HS-27A (cell line): ENCODE measurements at places on chromosomes 5 and 9.

DNA sequence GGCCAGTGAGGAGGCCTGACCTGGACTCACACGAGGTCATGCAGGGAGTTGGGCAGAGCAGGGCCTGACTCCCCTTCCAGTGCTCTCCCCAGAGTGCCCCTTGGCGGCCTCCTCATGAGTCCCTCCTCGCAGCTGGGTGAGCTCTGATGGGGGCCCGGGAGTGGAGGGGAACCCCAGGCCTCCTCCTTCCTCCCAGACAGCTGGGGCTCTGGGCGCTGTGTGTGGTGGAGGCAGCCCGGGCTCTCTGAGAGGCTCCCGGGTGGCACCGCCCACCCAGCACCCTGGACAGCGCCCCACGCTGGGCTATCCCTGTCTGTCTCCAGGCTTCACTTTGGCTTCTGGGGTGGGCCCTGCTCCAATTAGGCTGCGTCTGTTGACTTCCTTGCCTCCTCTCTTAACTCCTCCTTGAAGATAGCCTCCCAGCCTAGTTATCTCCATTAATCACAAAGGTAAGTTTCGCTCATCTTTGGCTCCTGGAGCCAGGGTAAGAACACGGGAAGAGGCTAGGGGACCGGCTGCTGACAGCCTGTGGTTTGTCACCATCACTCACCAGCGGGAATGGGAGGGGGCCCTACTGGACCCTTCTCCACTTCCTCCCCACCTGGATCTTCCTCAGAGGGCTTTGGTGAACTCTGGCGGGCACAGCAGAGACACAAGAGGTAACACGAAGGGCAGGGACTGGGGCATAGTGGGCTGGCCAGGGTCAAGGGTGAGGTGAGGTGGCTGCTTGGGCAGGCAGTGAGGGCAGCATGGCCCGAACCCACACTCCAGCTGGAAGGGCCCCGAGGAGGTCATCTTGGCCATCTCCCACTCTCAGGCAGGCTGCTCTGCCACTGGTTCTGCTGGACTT is 13.1 kb downstream of the PSD2 start:
- no peak for DNase-seq

GRCh38 chr5:131496400-131496713 is 138.7 kb downstream of the RAPGEF6 start:
- DNase-seq, result no peak

GRCh38 chr9:110141227-110141793 is 66.6 kb downstream of the C9orf152 start:
- DNase-seq, result peak; percentile 88

DNA sequence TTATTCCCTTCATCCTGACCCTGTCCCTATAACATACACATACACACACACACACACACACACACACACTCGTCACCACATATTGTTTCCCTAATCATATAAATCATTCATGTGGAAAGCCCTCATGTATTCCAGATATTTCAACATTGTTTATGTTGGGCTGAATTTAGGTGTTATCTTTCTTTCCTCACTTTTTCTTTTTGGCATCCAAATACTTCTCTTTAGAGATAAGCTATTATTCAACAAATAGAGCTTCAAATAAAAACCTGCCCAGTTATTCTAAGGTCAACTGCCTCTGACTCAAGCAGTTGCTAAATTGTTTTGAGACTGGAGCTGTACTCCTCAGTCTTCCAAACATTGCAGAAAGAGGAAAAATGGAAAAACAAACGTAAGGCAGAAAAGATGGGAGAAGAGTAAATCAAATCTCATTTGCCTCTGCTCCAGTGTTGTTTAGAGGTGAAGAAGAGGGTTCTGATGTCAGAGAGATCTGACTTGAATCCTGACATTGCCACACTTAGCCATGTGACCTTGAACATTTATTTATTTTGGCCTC is 215.7 kb downstream of the GAS1 start:
- DNase-seq, result no peak

GRCh38 chr9:99274495-99274894 is 52.4 kb downstream of the SEC61B start:
- DNase-seq, result no peak

DNA sequence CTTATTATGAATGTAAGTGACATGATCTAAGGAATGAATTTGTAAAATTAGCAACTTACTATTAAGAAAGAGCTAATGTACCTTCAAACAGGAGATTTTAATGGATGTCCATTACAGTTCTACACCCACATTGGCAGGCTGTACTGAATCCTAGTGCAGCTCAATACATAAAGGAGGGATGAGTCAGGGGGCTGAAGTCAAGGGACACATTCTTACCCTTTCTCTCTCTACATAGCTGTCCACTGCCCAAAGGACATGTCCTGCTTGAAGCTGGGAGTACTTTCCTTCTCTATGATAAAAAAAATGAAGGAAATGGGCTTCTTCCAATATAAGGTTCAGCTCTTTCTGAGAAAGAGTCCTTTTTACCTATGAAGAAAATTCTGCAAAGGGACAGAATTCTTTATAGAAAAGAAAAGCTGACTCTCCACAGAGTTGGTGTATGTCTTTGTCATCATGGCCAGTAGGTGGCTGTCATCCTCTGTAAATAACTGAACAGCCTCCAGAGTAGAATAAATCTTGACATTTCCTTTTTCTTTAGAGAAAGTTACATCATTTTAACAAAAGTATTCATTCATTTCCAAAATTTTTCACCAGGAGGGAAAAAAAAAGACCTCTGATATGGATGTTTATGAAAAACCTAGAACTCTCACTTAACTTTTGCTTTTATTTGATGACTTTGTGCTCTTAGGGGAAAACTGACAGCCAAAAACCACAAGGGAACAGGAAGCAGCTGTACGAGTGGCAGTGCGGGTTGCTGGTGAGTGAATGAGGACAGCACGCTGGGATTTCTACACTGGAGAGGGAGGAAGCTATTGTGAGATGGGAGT is 13.1 kb upstream of the IFNA14 start:
- no peak for DNase-seq

DNA sequence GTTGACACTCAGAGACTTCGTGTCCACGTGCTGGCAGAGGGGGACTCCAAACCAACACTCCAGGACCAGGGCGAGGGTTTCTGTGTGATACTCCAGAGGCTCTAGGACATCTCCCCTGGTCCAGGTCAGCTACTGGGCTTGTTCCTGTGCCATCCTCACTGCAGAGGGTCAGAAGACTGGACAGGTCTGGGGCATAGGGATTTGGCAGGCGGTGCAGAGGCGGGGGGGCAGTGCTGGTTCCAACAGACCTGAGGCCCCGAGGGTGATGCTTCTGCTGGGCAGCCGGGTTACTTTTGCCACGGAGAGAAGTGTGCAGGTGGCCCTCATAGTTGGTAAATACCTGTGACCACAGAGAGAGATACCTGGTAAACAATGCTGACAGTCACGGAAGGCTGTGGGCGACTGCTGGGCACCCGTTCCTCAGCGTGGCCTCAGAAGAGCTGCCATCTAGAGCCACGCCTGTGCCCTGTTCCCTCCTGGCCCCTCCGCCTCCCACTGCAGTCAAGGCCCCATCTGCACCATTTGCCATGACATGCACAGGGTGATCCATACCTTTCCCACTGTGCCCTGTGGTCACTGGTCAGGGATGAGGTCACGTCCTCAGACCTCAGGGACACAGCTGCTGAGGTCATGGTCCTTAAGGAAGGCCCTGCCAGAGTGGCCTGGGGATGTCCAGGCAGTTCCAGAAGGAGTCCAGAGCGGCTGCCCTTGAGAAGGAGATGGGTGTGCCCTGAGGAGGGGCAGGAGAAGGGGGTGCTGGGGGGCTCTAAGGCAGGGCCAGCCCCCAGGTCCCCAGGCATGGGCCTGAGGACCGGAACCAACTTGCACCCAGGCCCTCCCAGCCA is 30.0 kb downstream of the TRIP13 start:
- no peak for DNase-seq

- no peak for DNase-seq
Observed at GRCh38 chr5:11174591-11174990, 413.6 kb upstream of the DAP start.

GRCh38 chr5:84709075-84709474 is 324.4 kb upstream of the EDIL3 start:
- no peak for DNase-seq

DNA sequence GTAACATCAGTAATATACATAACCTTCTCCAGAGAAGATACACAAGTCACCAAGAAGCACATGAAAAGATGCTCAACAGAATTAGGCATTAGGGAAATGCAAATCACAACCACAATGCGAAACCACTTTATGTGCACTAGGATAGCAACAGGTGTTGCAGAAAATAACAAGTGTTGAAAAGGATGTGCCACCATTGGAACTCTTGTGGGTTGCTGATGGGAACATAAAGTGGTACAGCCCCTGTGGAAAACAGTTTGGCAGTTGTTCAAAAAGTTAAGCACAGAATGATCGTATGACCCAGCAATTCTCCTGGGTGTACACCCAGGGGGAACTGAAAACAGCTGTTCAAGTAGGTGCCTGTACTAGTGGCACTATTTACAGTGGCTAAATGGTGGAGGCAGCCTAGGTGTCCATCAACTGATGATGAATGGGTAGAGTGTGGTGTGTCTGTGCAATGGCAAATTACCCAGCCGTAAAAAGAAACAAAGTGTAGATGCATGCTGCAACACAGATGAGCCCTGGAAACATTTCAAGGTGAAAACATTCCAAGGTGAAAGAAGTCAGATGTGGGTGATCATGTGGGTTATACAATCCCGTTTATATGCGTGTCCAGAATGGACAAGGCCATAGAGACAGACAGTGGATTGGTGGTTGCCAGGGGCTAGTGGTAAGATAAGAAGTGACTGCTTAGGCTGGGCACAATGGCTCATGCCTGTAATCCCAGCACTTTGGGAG is 27.2 kb downstream of the CCDC69 start:
- DNase-seq, result no peak

DNA sequence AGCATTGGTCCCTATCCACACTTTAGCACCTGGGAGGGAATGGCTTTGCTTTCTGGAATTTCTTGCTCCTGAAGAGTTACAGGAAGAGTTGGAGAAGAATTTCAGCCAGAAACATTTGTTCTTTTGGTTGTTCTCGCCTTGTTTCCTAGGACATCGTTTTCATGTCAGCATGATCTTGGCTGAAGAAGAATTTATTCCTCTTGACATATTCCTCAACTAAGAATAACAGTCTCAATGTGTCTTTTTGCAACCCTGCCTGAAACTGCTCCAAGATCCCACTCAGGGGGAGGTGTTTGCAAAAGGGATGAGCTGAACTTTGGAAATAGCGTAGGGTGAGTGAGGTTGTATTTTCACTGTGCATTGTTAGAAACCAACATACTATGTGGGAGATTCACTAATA is 26.1 kb downstream of the MAMDC2 start:
- DNase-seq, result no peak

- DNase-seq, result no peak
Observed at GRCh38 chr5:10635257-10635866, 71.5 kb downstream of the ANKRD33B start.

DNA sequence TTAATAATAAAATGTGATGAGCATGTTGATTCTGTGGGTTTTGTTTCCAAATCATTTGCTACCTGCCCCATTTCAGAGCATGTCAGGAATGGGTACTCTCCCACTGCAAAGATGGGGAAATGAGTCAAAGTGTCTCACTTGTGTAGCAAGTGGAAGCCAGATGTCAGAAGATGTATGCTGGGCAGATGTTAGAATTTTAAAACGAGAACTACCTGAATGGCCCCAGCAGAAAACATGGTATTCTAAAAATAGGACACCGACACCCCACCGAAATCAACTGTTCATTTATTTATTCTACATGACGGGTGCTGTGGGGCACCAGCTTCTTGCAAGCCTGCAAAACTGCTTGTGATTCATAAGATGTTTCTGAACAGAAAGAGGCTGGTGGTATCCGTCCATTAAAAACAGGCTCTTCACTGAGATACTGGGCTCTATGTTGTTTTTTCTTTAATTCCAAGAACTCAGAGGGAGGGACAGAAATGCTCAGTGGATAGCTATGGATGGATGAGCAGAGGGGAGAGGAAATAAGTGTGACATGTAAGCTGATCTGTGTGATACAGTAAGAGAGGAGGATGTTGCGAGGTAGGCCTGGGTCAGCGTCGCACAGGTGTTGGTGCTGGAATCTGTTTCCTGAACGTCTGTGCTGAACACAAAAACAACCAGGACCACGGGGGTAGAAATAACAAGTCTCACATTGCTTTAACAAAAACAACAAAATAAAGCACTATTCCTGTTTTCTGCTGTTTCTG is 157.2 kb downstream of the EFNA5 start:
- no peak for DNase-seq

DNA sequence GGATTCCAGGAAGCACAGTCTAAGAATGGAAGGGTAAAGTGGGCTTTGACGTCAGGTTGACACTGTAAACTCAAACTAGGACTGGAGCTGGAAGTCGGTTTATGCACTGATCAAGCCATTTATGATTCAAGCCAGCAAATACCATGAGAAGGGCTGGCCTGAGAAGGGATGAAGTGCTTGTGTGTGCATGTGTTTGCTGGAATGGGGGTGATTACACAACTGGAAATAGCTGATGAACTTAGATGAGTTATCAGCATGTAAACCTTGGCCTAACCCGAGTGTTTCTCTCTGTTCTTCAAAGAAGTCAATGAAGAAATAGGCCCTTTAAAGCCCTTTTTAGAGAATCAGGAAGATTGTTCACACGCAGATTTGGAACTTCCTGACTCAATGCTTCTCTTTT is 287.6 kb downstream of the RFX3 start:
- no peak for DNase-seq

- no peak for DNase-seq
Observed at GRCh38 chr5:10562201-10563109, 1.4 kb upstream of the ANKRD33B start.

DNA sequence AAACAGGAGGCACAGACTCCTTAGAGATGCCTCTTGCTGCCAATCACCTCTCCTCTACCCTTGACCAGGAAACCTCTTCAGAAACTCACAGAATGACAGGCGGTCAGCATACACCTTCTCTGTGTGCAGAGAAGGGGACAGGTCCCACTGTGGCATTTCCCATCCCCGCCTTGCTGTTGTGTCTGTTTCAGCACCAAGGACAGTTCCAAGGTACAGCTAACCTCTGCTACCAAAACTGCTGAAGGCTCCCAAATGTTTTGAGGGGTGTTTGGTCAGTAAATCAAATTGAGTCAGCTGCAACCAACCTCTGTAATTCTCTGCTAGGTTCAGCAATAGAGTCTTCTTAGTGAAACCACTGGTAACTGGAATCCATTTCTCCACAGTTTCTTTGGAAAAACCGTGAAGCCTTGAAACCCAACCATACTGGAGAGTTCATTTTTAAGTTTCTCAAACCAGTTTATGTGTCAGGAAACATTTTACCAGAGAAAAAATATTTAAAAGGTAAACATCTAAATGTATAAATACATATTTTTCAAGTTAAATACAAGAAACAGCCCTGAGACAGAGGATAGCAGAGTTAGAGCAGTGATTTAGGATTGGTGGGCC is 122.0 kb downstream of the DRD1 start:
- DNase-seq, result no peak
